ENCODE measurements at places on chromosomes 11 and 22. TPM values are rescaled to one million over a fixed set of nuclear protein-coding genes. Genes with fewer than 3 reads are reported as not detected.

The OR8K1 gene
- not detected for polyA plus RNA-seq

The SEC14L2 gene
- polyA plus RNA-seq = 27.2 TPM

The LMO1 gene
- 0.06 TPM for polyA plus RNA-seq

The CD3D gene
- 5.3 TPM for polyA plus RNA-seq

The TNNT3 gene
- 7.1 TPM for polyA plus RNA-seq

The PYGM gene
- polyA plus RNA-seq = 1.2 TPM

The ZBTB16 gene
- 4.6 TPM for polyA plus RNA-seq

The TMEM191B gene
- 2.9 TPM for polyA plus RNA-seq

The KRTAP5-1 gene
- not detected for polyA plus RNA-seq

The MOV10L1 gene
- 0.18 TPM for polyA plus RNA-seq

The MMP11 gene
- 0.53 TPM for polyA plus RNA-seq

The NAGA gene
- polyA plus RNA-seq = 6.9 TPM

The ZNF143 gene
- polyA plus RNA-seq = 9.9 TPM

The MIAT gene
- polyA plus RNA-seq = 0.55 TPM

The MMP1 gene
- polyA plus RNA-seq = 0.24 TPM

The CDC42BPG gene
- 30.7 TPM for polyA plus RNA-seq

The NCF4 gene
- polyA plus RNA-seq = 7.0 TPM

The TRPM5 gene
- polyA plus RNA-seq = not detected

The OR5AR1 gene
- polyA plus RNA-seq = not detected

The CHEK2 gene
- polyA plus RNA-seq = 14.8 TPM

The MMP8 gene
- not detected for polyA plus RNA-seq

The CREB3L1 gene
- polyA plus RNA-seq = 0.60 TPM

The RPL27A gene
- 4,238 TPM for polyA plus RNA-seq

The PKNOX2 gene
- polyA plus RNA-seq = 0.24 TPM

The HBB gene
- 0.41 TPM for polyA plus RNA-seq

The MUC6 gene
- 0.26 TPM for polyA plus RNA-seq

The CRYAB gene
- polyA plus RNA-seq = 173 TPM

All from esophagus (tissue), 2 donors.